Central memory CD8-positive, alpha-beta T cell (primary cell): ENCODE measurements at places on chromosomes 16 and 17.

DNA sequence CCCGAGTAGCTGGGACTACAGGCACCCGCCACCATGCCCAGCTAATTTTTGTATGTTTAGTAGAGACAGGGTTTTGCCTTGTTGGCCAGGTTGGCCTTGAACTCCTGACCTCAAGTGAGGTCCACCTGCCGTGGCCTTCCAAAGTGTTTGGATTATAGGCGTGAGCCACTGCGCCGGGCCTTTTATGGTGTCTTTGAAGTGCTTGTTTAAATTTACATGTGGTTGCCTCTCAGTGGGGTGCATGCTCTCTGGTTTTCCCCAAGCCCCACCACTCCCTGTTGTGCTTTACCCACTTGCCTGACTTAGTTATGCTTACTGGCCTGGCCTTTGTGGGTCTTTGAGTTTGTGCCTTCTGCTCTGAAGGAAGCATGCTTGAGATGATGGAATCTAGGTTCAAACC lies 132.0 kb downstream of the PRKCB start:
- H3K36me3 ChIP-seq = peaks cover 10% of the 10 kb centered on the region
- H3K4me3 ChIP-seq = no peak overlapping the region
- H3K4me1 ChIP-seq = peaks cover 67% of the 10 kb centered on the region
- H3K27ac ChIP-seq = no peak overlapping the region

- peaks cover 99% of the 10 kb centered on the region for H3K27me3 ChIP-seq
- H3K27ac ChIP-seq = peak overlapping the region; percentile 61
- peak overlapping the region; percentile 50 for H3K4me3 ChIP-seq
- H3K4me1 ChIP-seq = peaks cover 14% of the 10 kb centered on the region
- peaks cover 4% of the 10 kb centered on the region for H3K36me3 ChIP-seq
- no peak for DNase-seq
These were observed 10.4 kb upstream of the HOXB13 start for GRCh38 chr17:48738803-48739526.

GRCh38 chr17:16319969-16320368 lies 33.3 kb downstream of the CENPV start:
- DNase-seq = no peak
- H3K27ac ChIP-seq = no peak overlapping the region
- H3K27me3 ChIP-seq = no peaks in the 10 kb centered on the region

DNA sequence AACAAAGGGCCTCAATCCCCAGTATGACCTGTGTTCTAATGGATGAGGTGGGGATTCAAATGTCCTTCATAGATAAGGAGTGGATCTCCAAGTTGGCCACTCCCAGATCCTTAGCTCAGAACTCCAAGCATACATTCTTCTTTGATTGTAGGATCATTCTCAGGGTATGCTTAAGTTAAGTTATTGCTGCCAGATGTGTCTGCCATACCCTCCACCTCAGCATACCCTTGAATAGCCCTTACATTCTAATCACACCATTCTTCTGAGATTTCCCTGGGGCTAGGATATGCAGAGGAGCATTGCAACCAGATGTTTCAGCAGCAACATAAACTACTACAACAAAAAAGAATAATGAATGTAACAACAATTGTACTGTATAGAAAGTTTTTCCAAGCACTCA lies 1.6 kb upstream of the KRTAP2-4 start:
- no peaks in the 10 kb centered on the region for H3K36me3 ChIP-seq
- no peak overlapping the region for H3K27ac ChIP-seq
- no peaks in the 10 kb centered on the region for H3K4me1 ChIP-seq
- no peak overlapping the region for H3K4me3 ChIP-seq

- H3K27me3 ChIP-seq = peaks cover 38% of the 10 kb centered on the region
- no peak overlapping the region for H3K4me3 ChIP-seq
- no peak overlapping the region for H3K27ac ChIP-seq
- peaks cover 2% of the 10 kb centered on the region for H3K36me3 ChIP-seq
- DNase-seq = no peak
These were observed 823 bp upstream of the ZNF469 start for GRCh38 chr16:88381820-88382451.

DNA sequence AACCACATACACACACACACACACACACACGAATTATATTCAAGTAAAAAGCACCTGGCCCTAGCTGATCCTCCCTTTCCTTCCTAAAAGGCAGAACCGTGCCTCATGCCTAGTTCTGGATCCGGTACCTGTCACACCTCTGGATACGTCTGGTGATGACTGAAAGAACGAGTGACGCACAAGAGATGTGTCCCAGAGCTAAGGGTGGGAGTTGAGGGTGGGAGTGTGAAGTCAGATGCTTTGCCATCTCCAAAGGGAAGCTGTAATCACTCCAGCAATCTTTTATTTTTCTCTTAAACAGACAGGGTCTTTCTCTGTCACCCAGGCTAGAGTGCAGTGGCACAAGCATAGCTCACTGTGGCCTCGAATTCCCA lies 26.5 kb upstream of the GSG1L start:
- H3K36me3 ChIP-seq = peaks cover 17% of the 10 kb centered on the region
- H3K27me3 ChIP-seq = no peaks in the 10 kb centered on the region

- peaks cover 3% of the 10 kb centered on the region for H3K36me3 ChIP-seq
- peaks cover 10% of the 10 kb centered on the region for H3K4me1 ChIP-seq
- no peak overlapping the region for H3K4me3 ChIP-seq
These were observed 10.5 kb upstream of the TIMP2 start for GRCh38 chr17:78935419-78936323.

DNA sequence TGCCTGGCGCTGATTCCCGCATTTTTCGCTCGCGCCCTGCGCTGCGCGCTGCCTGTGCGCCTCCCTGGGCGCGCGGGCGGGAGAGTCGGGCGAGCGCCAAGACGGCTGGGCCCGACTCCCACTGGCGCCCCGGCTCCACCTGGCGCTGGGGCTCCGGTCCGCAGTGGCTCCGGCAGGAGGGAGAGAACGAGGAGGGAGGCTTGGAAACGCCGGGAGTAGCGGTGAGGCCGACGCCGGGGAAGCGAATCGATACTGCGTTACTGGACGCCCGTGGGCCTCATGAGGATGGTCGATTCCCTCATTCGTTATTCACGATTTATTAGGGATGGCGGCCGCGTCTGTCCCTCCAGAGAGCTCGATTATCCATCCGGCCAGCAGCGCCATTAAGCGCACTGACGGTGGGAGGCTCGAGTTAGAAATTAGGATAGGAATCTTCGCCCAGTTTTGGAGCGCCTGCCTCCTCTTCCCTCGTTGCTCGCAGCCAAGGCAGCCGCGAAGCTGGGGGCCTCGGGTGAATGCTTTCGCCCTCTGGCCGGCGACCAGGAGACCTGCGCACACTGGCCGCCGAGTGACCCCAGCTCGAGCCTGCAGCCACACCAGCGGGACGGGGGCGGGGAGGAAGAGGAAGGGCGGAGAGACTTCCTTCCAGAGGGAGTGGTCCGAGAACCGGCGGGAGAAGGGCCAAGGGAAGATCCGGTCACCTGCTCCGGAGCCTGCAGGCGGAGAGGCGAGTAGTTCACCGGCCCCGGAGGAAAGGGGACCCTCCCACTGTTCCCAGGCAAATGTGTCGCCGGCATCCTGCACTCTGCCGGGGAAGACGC lies 1.3 kb upstream of the PCGF2 start:
- no peak overlapping the region for H3K27ac ChIP-seq
- H3K27me3 ChIP-seq = peaks cover 54% of the 10 kb centered on the region
- no peak for DNase-seq

GRCh38 chr16:8936421-8936820 lies 27.3 kb downstream of the USP7 start:
- peaks cover 17% of the 10 kb centered on the region for H3K36me3 ChIP-seq
- H3K4me3 ChIP-seq = peak overlapping the region; percentile 24
- H3K27ac ChIP-seq = peak overlapping the region; percentile 90

DNA sequence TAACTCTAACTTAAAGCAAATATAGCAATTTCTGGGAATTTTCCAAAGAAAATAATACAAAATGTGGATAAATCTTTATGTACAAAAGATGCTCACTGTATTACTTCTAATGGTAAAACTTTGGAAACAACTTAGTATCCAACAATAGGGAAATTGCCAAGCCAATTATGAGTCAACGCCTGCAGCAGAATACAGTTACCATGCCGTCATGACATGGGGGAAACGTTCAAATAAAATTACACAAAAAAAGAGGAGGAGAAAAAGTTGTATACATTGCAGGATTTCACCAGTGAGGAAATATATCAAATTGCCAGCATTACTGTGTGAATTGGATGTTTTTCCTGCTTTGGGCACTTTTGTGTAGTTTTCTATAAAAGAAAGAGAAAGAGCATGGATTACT lies 469.6 kb downstream of the SOX9 start:
- H3K36me3 ChIP-seq = peaks cover 4% of the 10 kb centered on the region
- H3K27me3 ChIP-seq = peaks cover 61% of the 10 kb centered on the region
- no peak overlapping the region for H3K27ac ChIP-seq
- DNase-seq = no peak

GRCh38 chr17:5883775-5884665 lies 186.2 kb upstream of the WSCD1 start:
- no peaks in the 10 kb centered on the region for H3K4me1 ChIP-seq
- no peak overlapping the region for H3K27ac ChIP-seq
- H3K4me3 ChIP-seq = no peak overlapping the region
- peaks cover 57% of the 10 kb centered on the region for H3K27me3 ChIP-seq
- no peaks in the 10 kb centered on the region for H3K36me3 ChIP-seq

DNA sequence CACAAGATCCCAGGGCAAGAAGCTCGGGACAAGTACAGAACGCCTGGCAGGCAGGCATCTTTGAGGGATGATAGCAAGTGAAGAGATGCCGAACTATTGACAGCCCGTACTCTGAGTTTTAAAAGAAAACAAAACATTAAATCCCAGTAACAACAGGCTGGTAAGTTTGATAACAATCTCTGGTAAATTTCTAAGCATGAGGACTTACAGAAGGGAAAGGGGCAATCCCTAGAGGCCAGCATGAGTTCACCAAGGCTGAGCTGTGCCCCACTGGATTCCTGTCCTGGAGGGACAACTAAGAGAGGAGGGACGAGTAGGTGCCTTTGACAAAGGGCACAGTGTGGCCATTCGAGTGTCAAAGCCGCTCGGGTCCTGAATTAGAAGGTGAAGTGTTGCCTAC lies 26.2 kb downstream of the CCDC182 start:
- H3K4me3 ChIP-seq = no peak overlapping the region
- no peak for DNase-seq
- no peak overlapping the region for H3K27ac ChIP-seq
- H3K36me3 ChIP-seq = peaks cover 1% of the 10 kb centered on the region
- H3K4me1 ChIP-seq = no peaks in the 10 kb centered on the region
- peaks cover 38% of the 10 kb centered on the region for H3K27me3 ChIP-seq
